ENCODE measurements at places on chromosomes 5 and 9. TPM values are rescaled to one million over a fixed set of nuclear protein-coding genes. Genes with fewer than 3 reads are reported as not detected.
A peak's percentile ranks its signal among the peaks of the same experiment; 100 is the strongest.

The HTR1A gene
- not detected for total RNA-seq

The OR13D1 gene
- total RNA-seq, result not detected

The ZNF658 gene
- 4.3 TPM for total RNA-seq

The ZDHHC21 gene
- total RNA-seq, result 9.6 TPM

The CDH9 gene
- total RNA-seq, result not detected

DNA sequence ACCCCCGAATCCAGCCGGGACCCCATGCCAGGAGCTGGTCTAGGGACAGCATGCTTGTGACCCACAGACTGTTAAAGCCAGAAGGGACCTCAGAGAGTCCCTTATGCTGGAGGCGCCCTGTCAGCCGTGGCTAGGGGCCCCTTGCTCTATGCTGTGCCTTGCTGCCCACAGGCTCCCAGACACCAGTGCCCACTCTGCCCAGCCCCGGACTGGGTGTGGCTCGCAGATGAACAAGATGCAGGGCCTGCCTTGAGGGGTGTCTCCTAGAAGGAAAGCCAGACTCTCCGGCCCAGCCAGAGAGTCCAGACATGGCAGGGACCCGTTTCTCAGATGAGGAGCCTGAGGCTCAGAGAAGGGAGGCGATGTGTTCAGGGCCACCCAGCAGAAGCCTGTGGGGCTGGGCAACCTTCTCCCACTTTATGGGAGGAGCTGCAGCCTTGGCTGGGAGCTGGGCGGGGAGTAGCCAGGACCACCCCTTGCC is 85.7 kb downstream of the LMX1B start:
- no peaks in the 10 kb centered on the region for H3K27me3 ChIP-seq
- no peaks in the 10 kb centered on the region for H3K4me1 ChIP-seq

DNA sequence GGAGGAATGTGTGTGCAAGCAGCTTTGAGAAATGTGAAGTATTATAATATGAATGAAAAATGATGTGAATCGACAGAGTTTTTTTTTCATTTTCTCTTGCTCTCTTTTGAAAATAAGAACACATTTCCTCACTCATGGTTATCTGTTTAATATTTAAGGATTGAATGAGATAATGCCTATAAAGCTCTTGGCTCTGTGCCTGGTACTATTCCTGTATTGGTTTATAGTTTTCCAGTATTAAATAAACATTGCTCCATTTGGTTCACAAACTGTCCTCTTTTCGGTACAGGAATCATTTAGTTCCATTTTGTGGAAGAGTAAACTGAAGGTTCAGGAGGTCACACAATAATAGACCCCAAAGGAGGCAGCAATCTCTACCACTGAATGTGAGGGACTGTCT is 1185.5 kb upstream of the WWC1 start:
- no peaks in the 10 kb centered on the region for H3K4me1 ChIP-seq
- H3K27me3 ChIP-seq, result no peaks in the 10 kb centered on the region
- DNase-seq, result no peak
- no peak overlapping the region for H3K27ac ChIP-seq

- no peak overlapping the region for H3K27ac ChIP-seq
- no peaks in the 10 kb centered on the region for H3K4me1 ChIP-seq
- DNase-seq, result no peak
- H3K36me3 ChIP-seq, result no peaks in the 10 kb centered on the region
These were observed 254.1 kb downstream of the FSTL4 start for GRCh38 chr5:133358271-133358670.

- H3K4me1 ChIP-seq, result no peaks in the 10 kb centered on the region
- H3K4me3 ChIP-seq, result no peak overlapping the region
- no peaks in the 10 kb centered on the region for H3K36me3 ChIP-seq
- no peak for DNase-seq
These were observed 502.8 kb upstream of the PAPPA start for GRCh38 chr9:115650768-115651167.

- H3K27ac ChIP-seq, result no peak overlapping the region
- no peak overlapping the region for H3K4me3 ChIP-seq
- no peaks in the 10 kb centered on the region for H3K27me3 ChIP-seq
- no peak for DNase-seq
- H3K36me3 ChIP-seq, result no peaks in the 10 kb centered on the region
- no peaks in the 10 kb centered on the region for H3K4me1 ChIP-seq
These were observed 339.8 kb downstream of the AGTPBP1 start for GRCh38 chr9:85401998-85402397.

- H3K27me3 ChIP-seq, result no peaks in the 10 kb centered on the region
- no peaks in the 10 kb centered on the region for H3K36me3 ChIP-seq
- H3K4me3 ChIP-seq, result no peak overlapping the region
These were observed 20.9 kb upstream of the GZMA start for GRCh38 chr5:55081541-55081940.

DNA sequence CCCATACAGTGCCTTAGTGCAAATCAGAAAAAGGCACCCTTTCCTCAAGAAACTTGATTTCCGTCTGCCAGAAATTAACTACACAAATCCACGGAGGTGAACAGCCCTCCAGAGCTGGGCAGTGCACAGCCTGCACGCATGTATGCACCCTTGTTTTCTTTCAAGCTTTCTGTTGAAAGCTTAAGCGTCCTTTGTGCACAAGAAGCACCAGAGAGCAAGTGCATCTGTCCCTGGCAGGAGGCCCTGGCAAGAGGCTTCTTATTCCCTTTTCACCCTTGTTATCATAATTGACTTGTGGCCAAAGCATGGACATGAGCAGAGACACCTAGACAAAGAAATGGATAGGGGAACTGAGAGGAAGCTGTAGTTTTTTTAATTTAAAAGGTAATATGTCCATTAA is 47.4 kb upstream of the ATG10 start:
- DNase-seq, result no peak
- H3K36me3 ChIP-seq, result no peaks in the 10 kb centered on the region
- no peaks in the 10 kb centered on the region for H3K27me3 ChIP-seq
- no peak overlapping the region for H3K27ac ChIP-seq
- H3K4me1 ChIP-seq, result no peaks in the 10 kb centered on the region

- peak; percentile 55 for DNase-seq
- H3K27me3 ChIP-seq, result no peaks in the 10 kb centered on the region
- peak within 1 kb of the TSS; percentile 1 for H3K27ac ChIP-seq
- H3K4me3 ChIP-seq, result peak within 1 kb of the TSS; percentile 81
- H3K4me1 ChIP-seq, result peaks cover 21% of the 10 kb centered on the region
These were observed at the start of gene CERCAM for GRCh38 chr9:128420651-128421481. CERCAM (plus strand) TSS chr9:128420857; CDS start chr9:128420878, 21 bp downstream.

DNA sequence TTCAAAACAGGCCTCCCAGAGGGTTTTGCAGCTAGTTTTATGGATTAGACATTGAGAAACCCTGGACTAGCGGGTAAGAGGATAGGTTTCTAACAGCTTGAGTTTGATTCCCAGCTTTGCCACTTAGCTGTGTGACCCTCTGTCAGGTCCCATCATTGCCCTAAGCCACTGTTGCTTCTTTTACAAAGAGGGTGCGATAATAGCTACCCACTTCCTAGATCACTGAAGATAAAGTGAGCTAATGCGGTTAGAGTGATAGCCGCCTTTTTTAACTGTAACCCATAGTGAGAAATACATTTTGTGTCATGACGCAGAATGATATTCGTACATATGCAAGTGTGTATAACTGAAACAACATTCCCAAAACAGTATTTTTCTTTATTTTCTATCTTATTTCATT is 40.3 kb downstream of the CSF1R start:
- H3K27ac ChIP-seq, result no peak overlapping the region
- H3K4me3 ChIP-seq, result no peak overlapping the region
- H3K36me3 ChIP-seq, result peaks cover 64% of the 10 kb centered on the region
- no peaks in the 10 kb centered on the region for H3K4me1 ChIP-seq
- no peak for DNase-seq

- no peaks in the 10 kb centered on the region for H3K27me3 ChIP-seq
- DNase-seq, result no peak
- no peaks in the 10 kb centered on the region for H3K36me3 ChIP-seq
- no peak overlapping the region for H3K4me3 ChIP-seq
These were observed 189.4 kb downstream of the IRX2 start for GRCh38 chr5:2562036-2562435.
